ENCODE measurements at places on chromosomes 4 and X.
A peak's percentile ranks its signal among the peaks of the same experiment; 100 is the strongest.

GRCh38 chrX:112851806-112852205 is 11.2 kb upstream of the AMOT start:
- DNase-seq = no peak

DNA sequence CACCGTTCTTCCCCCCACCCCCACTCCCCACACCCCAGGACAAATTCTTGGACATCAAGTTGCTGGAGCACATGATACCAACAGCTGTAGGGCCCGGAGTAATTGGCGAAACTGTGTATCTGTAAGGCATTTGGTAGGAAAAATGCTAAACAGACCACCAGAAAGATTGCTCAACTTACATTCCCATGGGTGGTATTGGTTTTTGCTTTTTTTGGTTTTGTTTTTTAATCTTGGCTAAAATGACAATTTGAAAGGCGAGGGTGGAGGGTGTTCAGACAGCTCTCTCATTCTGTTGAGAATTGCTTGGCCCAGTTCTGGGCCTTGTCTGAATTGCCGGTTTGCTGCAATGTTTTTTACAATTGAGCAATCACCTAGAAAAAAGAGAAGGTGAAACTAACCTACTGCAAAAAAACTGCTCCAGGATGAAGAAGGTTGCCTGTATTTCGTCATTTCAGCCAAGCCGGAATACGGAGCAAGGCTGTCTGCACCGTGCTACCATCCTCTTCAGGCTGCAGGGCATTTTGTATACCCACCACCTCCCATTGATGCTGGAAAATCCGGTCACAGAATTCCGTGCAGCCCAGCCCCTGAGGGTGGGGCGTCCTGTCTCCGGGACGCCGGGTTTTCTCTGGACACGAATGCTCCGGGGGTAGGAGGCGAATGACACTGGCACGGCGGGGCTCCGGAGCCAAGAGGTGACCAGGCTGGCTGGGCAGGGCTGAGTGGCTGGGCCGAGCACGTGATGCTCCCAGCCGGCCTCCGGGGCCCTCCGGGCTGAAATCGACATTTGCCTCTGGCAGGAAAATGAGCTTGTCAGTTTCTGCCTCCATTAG is at the start of gene CLCN4:
CLCN4 (plus strand) TSS at position 777 of the 833 bp plus-strand sequence. CDS start 28,058 bp downstream, outside the sequence.
- DNase-seq = no peak

DNA sequence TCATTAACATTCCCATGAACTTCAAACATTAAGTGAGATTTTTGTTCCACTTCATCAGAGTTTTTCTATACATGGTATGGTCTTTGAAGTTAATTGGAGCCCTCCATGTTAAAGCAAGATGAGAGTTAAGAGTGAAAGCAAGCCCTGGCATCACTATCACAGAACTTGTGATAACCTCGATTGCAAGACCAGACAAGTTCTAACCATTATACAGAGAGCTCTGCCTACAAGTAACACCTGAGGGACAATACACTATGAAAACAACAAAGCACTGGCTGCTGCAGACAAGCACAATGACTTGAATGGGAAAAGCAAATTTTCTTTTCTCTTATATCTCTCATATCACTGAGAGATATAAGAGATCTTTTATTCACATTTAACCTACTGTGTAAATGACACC is 126.6 kb upstream of the GYPA start:
- no peak for DNase-seq

DNA sequence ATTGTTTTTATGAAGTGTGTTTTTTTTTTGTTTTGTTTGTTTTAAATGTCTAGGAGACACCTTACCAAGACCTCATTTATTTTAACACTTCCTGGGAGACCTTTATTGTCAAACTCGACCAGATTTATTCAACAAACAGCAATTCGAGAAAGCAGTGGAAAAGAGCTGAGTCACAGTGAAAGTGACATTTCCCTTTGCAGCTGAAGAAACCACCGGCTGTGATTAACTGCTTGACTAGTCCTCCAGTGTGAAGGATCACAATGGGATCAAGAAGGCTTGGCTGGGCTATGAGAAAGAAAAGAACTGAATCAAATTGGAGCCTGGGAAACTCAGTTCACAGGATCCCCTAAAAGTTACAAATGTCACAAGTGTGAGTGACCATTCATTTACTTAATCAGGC is 11.9 kb upstream of the ADH7 start:
- peak; percentile 1 for DNase-seq

- DNase-seq = no peak
These were observed 138.8 kb upstream of the VCX start for GRCh38 chrX:7704205-7704604.

GRCh38 chr4:160265836-160266235 is 1163.0 kb downstream of the RAPGEF2 start:
- no peak for DNase-seq

Data from CD4-positive, alpha-beta T cell treated with Interleukin-4 for 4 hours (primary cell).